ENCODE measurements at places on chromosomes 11 and 22.

GRCh38 chr11:128294671-128295050, 292.7 kb downstream of the ETS1 start:
- no peak for DNase-seq

DNA sequence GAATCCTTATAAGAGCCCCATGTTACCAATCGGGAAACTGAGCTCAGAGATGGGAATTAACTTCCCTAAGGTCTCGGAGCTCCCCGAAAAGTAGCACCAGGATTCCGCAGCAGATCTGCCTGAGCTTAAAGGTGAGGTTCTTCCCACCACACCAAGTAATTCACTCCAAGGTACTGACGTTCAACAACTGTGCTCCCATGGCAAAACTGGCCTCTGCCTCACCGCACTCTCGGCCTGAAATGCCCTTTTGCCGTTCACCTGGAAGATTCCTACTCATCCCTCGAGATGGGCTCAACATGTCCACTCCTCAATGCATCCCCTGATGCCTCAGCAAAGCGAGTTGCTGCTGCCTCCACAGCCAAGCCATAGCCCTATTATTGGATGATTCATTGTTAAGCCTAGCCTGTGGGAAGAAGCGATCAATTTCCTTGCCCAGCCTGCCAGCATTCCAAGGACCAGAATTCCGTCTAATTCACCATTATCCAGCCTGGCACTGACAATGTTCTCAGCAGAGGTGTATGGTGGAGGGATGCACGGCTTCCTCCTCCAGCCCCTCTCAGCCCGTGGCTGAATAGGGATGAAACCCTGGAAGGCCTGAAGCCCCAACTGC, 4.2 kb downstream of the PLAAT3 start:
- DNase-seq, result no peak

DNA sequence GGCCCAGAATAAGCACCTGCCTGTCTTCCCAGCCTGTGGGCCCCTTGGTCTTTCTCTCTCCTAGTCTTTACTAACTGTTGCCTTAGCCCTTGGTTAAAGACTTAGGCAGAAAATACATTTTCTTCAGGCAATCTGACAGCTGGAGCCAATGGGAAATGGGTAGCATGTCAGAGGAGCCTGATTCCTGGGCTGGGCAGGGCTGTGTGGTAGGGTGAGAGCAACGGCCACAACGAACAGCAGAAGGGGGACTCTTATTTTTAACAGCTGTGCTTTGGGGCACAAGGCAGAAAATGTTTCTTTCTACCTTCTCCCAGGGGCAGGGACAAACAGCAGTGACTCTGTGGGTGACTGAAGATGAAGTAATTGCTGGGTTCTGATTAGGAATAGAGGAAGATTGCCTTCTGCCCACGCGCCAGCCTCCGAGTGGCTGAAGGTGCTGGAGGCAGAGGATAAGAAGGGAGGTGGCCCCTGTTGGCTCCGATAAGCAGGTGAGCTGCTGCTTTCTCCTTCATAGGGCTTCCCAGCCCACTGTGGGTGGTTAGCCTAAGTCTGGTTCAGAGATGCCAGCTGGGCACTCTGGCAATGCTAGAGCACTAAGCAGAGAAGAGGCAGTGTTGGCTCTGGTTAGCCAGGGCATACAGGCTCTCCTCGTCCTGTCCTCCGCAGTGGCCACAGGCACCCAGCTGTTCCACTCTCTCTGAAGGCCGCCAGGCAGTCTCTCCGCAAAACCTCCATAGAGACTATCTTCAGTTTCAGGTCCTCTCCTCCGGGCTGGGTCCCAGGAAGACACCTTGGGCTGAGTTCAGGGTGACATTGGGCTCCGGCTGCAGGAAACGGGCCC, 1.5 kb downstream of the YPEL4 start:
- no peak for DNase-seq

- DNase-seq, result no peak
Observed at GRCh38 chr22:22031183-22031945, 48.8 kb upstream of the TOP3B start.

DNA sequence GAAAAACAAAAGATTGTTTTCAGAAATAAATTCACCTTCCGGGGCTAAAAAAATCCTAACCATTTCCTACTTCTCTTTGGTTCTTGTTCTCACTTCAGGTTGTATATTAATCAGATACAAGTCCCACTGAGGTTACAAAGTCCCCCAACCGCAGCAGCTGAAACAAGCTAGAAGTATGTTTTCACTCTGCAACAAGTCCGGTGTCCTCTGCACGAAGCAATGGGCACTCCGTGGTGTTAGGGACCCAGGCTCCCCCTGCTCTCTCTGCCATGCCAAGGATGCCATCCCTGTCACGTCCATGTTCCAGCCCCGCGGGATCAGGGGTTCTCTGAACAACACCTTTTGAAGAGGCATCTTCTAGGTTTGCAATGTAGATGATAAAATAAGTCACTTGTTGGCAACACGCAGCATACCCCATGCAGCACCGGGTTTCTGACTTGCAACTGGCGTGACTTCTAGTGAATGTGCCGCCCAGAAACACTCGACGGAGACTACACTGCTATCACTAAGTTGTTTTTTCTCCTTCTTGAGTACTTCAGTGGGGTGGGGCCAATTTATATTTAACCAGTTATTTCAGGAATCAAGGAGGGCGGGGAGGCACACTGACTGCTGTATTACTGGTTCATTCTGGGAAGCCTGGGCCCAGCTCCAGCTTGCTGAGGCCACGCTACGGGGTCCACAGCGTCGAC, 25.4 kb upstream of the GSTP1 start:
- DNase-seq, result no peak

DNA sequence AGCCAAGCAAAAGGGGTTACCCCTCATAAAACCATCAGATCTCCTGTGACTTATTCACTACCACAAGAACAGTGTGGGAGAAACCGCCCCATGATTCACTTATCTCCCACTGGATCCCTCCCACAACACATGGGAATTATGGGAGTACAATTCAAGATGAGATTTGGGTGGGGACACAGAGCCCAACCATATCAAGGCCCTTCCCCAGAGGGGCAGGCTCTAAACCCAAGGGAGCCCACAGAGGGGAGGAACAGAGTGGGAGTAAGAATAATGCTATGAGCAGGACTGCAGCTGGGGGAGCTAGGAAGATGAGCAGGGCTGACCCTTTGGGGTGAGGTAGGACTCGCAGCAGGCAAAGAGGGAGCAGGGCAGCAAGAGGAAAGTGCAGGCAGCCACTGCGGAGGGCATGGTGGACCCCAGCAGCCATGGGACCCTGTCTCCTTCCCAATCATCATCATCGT, 59.3 kb downstream of the CD82 start:
- no peak for DNase-seq

GRCh38 chr11:21582791-21583190, 610.1 kb upstream of the ANO5 start:
- DNase-seq, result no peak

GRCh38 chr11:105829084-105829483, 193.0 kb downstream of the MSANTD4 start:
- DNase-seq, result no peak

DNA sequence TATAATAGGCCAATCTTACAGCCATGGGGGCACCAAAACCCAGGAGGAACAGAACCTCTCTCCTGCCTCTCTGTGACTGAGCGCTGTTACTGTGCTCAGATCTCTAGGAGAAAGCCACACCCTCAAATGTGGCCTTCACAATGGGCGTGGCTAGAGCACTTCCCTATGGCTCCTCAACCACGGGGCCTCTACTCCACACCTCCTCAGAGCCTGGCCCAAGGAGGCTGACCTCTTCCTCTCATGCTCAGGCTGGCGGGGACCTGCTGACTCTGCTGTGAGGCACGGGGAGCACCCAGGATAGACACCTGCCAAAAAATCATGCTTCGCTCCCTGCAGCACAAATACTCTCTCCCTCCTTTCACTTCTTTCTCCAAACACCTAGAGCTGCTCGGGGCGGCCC, 41.0 kb downstream of the C11orf58 start:
- no peak for DNase-seq

- no peak for DNase-seq
Observed at GRCh38 chr11:60371854-60372253, 6.5 kb upstream of the MS4A7 start.

DNA sequence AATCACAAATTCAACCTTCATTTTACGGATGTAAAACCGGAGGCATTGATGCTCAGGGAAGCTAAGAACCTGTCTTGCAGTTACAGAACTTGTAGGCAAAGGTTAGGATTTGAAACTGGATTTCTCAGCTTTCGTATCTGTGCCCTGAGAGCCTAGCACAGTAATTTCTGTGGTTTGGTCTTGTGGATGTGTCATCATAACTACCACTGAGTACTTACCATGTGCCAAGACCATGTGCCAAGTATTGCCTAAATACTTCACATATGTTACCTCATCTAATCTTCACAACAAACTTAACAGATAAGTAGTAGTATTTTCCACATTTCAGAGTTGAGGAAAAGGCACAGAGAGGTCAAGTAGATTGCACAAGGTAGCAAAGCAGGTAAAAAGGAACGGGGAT, 140.7 kb downstream of the NXPE2 start:
- DNase-seq, result no peak

GRCh38 chr11:121672630-121673487, 220.1 kb upstream of the SORL1-AS1 start:
- no peak for DNase-seq

Measured in SHP77 treated with DMSO at 0.1 percent for 48 hours (cell line).